ENCODE measurements at places on chromosomes 1 and 21.

GRCh38 chr1:53349968-53350852 lies 22.3 kb upstream of the LRP8 start:
- DNase-seq: no peak

GRCh38 chr1:236381565-236382158 lies 12.4 kb upstream of the EDARADD start:
- no peak for DNase-seq

DNA sequence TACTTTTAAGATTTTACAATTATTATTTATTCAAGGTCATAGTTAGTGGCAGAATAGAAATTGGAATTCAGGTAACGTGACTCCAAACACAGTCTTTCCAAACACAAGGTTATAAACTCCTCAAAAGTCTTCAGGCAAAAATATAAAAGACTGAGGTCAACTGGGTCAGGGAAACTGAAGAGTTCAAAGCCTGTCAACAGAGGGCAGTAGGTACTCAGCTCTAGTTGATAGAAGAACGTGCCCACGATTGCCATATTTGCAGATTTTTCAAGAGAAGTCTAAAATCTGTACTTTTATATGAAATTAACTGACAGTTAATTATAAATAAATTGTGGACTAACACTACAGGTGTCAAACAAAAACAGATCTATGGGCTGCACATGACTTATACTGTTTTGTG lies 135.0 kb downstream of the LHX4 start:
- DNase-seq: peak; percentile 12

- no peak for DNase-seq
Observed at GRCh38 chr1:182113879-182114626, 52.5 kb upstream of the ZNF648 start.

DNA sequence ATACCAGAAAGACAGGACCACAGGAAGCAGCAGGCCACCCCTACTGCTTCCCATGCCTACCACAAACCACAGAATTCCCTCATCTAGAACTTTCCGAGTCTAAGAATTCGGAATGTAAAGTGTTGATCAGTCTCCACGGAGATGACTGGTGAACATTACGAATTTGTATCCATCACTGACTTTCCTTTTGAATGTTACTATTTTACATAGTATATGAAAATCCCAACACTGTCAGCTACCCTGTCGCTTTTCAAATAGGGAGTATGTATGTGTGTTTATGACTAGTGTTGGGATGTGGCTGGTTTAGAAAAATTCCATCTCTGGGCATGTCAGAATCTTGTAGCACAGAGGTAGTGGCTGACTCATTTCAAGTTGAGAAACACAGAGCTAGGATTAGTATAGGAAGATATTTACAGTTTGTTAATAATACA lies 118.2 kb downstream of the COQ8A start:
- DNase-seq: no peak

GRCh38 chr1:23337869-23338268 lies 6.2 kb downstream of the HNRNPR start:
- DNase-seq: no peak

- no peak for DNase-seq
Observed at GRCh38 chr1:177183836-177184235, 13.1 kb downstream of the BRINP2 start.

- peak; percentile 19 for DNase-seq
Observed at GRCh38 chr1:10917513-10918454, 94.7 kb upstream of the TARDBP start.

DNA sequence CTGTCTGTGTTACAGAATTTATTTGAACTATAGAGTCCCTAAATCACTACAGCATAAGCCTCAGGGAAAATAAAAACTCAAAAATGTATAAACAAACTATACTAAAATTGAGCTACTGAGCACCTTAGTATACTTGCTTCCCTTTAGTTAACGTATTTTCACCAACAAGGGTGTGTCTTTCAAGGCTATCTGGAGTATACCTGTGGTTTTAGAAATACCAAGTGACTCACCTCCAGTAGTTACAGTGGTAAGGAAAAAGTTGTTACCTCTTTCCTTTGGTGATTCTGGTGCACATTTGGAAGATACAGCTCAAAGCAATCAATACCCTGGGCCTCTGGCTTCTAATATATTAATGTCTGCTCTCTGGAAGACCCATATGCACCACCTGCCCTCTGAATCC lies 68.0 kb upstream of the C1orf105 start:
- peak; percentile 50 for DNase-seq
